ENCODE measurements at places on chromosomes 4 and X.

DNA sequence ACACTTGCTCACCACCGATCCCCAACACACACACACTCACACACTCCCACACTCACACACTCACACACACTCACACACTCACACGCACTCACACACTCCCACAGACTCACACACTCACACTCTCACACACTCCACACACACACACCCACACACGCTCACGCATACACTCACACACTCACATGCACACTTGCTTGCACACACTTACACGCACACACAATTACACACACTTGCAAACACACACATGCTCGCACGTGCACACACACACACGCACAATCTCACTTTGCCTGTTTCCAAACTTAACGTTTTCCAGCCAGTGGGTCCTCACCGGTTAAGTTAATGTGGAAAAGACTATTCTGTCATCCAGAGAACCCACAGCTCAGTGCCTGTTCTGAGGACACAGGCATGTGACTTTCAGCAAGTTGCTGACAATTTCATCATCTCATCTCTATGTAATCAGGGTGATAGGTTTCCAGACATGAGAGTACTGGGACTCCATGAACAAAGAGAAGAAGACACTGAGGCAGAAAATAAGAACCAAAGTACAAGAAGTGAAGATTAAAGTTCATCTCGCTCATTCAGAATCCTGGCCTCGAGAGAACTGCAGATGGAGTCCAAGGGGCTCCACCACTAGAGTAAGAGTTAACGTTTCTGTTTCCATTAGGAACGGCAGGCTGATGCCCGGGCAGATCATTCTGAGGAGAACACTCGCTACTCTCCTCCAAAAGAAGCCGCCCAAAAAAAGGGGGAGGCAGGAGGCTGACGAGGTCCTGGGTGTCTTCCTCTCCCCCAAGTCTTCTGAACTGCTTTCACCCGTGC lies 153.2 kb upstream of the FRG1 start:
- no peak overlapping the region for H3K4me3 ChIP-seq
- H3K27me3 ChIP-seq: no peaks in the 10 kb centered on the region
- no peak for DNase-seq
- no peaks in the 10 kb centered on the region for H3K36me3 ChIP-seq

DNA sequence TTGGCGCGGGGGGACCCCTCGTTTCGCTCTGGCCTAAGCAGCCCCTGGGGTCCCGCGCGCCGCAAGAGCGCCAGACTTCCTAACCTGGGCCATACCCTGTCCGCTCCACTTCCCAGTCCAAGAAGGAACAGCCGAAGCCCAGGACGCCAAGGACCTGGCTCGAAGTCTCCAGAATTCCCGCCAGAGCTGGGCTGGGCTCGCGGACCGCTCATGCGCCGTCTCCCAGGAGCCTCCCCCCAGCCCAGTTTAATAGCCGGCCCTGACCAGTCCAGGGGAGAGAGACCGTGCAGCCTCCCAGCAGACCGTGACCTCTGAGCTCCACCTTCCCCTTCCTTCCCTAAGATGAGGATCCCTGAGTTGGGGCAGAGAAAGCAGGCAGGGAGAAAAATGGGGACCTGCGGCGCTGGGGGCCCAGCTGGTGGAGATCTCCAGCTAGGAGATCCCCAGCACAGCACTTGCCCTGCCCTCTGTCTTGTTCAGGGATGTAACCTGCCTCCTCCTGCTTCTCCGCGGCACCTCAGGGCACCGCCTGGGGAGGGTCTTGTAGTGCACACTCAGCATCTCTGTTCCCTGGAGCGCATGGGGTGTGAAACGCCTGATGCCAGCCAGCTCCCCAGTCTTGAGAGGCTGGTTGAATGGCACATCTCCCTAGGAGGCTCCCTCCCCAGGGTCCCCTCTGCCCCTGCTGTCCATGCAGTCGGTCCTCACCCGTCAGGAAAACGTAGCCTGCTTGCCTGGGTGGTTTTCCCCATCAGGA lies 1.2 kb upstream of the LETM1 start:
- DNase-seq: no peak
- peak overlapping the region; percentile 47 for H3K27ac ChIP-seq
- H3K4me1 ChIP-seq: peaks cover 20% of the 10 kb centered on the region
- H3K4me3 ChIP-seq: peak overlapping the region; percentile 65

- H3K4me3 ChIP-seq: no peak overlapping the region
- no peak for DNase-seq
- no peaks in the 10 kb centered on the region for H3K27me3 ChIP-seq
These were observed 53.5 kb downstream of the TBC1D14 start for GRCh38 chr4:6963139-6963611.

DNA sequence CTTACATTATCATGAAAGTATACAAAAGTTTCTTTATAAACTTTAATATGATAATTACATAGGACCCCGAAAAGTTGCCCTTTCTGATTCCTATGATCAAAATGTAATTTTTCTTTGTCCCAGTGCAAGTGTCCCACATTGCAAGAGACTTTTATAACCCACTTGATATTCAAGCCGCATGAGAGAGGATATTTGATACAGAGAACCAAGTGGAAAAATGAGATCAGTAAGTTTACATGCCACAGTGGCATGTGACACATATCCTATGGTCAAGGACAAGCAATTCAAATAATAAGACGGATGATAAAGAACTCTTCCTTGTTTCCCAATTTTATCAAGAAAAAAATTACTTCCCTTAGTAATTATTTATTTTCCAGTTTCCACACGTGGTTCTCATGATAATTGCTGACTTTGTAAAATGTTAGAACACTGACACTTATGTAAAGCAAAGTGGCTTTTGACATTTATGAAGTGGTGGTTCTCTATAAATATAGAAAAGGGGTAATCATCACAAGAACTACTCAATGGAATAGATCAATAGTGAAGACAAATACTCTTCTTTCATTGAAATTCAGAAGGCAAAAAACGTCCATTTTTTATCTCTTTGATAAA lies 273.7 kb upstream of the NOCT start:
- no peak overlapping the region for H3K27ac ChIP-seq
- H3K27me3 ChIP-seq: no peaks in the 10 kb centered on the region
- no peak for DNase-seq
- no peaks in the 10 kb centered on the region for H3K36me3 ChIP-seq
- H3K4me3 ChIP-seq: no peak overlapping the region

- no peak overlapping the region for H3K4me3 ChIP-seq
- H3K27me3 ChIP-seq: no peaks in the 10 kb centered on the region
- H3K36me3 ChIP-seq: no peaks in the 10 kb centered on the region
- no peaks in the 10 kb centered on the region for H3K4me1 ChIP-seq
- no peak overlapping the region for H3K27ac ChIP-seq
These were observed 28.6 kb downstream of the RNF175 start for GRCh38 chr4:153731239-153731638.

DNA sequence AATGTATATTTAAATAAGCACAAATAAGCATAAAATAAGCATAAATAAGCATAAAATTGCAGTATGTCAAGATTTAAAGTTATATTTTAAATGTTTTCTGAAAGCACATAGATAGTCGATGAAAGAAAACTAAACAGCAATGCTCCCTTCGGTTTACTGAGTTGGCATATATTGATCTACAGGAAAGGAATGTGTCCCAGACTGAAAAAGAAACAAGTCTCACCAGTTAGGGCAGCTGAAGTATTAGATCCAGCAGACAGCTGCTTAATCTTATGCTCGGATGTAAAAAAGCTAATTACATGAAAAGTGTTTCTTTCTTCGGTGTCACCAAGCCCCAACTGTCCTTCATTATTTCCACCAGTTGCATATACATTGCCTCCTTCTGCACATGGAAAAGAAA lies 8.7 kb downstream of the RPGR start:
- H3K27ac ChIP-seq: no peak overlapping the region
- H3K4me1 ChIP-seq: no peaks in the 10 kb centered on the region
- H3K36me3 ChIP-seq: no peaks in the 10 kb centered on the region
- H3K4me3 ChIP-seq: no peak overlapping the region
- no peaks in the 10 kb centered on the region for H3K27me3 ChIP-seq

GRCh38 chr4:106773076-106773905 lies 262.8 kb downstream of the DKK2 start:
- no peak overlapping the region for H3K27ac ChIP-seq
- no peak for DNase-seq
- no peaks in the 10 kb centered on the region for H3K4me1 ChIP-seq

DNA sequence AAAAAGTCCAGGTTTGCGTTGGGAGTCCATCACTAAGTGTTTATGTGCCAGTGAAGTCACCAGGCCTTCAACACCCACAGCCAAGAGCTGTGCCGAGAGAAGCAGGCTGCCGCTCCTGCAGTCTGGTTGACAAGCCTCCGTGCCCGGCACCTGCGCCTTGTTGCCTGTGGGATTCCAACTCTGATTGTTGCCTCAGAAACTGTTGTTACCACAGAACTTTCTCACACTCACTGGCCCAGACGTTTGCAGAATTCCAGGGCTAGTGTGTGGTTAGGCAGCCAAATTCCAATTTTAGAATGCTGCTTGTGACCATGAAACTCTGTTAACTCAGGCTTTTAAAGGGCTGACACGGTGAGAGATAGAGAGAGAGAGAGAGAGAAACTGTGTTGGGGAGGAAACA lies 119.5 kb upstream of the LIMCH1 start:
- H3K4me3 ChIP-seq: no peak overlapping the region
- H3K4me1 ChIP-seq: no peaks in the 10 kb centered on the region
- no peak overlapping the region for H3K27ac ChIP-seq
- no peaks in the 10 kb centered on the region for H3K27me3 ChIP-seq
- no peaks in the 10 kb centered on the region for H3K36me3 ChIP-seq

DNA sequence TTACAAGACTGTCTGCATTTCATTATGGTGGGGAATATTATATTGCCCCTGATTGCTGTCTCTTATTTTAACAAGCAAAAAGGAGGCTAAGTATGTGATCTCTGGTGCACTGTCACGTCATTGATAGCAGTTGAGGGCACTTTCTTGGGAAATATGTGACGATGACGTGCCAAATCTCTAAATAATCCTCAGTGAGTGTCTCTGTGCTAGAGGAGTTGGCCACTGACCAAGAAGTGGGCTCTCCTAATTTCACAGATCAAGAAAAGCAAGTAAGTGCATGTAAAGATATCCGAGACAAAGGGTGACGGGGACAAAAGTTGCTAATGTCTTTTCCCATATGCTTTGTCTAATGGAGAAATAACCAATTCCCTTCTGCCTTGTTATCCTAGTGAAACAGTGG lies 487.4 kb upstream of the TENM3 start:
- H3K27ac ChIP-seq: no peak overlapping the region
- H3K4me1 ChIP-seq: no peaks in the 10 kb centered on the region
- no peak for DNase-seq
- no peaks in the 10 kb centered on the region for H3K27me3 ChIP-seq

- DNase-seq: no peak
- H3K36me3 ChIP-seq: no peaks in the 10 kb centered on the region
- no peak overlapping the region for H3K4me3 ChIP-seq
- H3K27ac ChIP-seq: no peak overlapping the region
These were observed 237.8 kb upstream of the PGRMC2 start for GRCh38 chr4:128525387-128525786.

DNA sequence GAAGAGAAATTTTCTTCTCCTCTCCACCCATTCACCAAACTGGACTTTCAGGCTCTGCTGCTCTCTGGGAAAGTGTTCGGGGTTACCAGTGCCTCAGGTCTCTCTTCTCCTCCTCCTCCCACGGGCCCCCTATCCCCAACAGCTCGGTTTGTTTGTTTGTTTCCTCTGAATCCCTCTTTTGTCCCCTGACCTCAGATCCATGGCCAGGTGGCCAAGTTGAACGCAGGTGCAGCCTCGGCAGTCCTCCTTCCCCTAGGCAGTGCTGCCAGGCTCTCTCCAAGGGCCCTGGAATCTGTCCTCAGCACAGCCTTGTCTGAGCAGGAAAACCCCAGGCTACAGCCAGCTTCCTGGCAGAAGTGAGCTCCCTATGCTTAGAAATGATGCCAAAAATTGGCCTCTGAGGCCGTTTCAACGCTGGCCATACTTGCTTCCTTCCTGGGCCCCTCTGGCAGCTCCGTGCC lies 60.0 kb downstream of the FHDC1 start:
- no peak overlapping the region for H3K4me3 ChIP-seq
- no peaks in the 10 kb centered on the region for H3K4me1 ChIP-seq
- H3K36me3 ChIP-seq: no peaks in the 10 kb centered on the region
- no peak for DNase-seq
- no peaks in the 10 kb centered on the region for H3K27me3 ChIP-seq

DNA sequence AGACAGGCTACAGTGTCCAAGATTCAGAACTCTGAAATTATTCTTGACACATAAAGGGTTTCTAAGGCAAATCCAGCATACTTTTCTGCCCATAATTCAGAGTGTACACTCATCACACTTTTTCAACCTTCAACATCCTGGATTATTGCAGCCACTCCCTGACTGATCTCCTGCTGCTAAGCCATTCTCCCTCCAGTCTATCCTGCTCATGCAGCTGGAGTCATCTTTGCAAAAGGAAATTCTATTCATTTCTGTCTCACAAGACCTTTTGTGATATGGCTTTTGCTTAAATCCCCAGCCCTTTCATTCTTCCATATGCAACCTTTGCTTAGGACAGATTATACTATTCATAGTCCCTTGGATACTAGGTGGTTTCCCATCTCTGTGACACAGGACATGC lies 236.1 kb upstream of the LDB2 start:
- no peaks in the 10 kb centered on the region for H3K36me3 ChIP-seq
- H3K27ac ChIP-seq: no peak overlapping the region
- H3K4me3 ChIP-seq: no peak overlapping the region
- H3K27me3 ChIP-seq: no peaks in the 10 kb centered on the region
- DNase-seq: no peak

- no peak overlapping the region for H3K4me3 ChIP-seq
- DNase-seq: no peak
- no peaks in the 10 kb centered on the region for H3K27me3 ChIP-seq
- H3K27ac ChIP-seq: no peak overlapping the region
- no peaks in the 10 kb centered on the region for H3K36me3 ChIP-seq
- no peaks in the 10 kb centered on the region for H3K4me1 ChIP-seq
These were observed 1608.7 kb downstream of the STIM2 start for GRCh38 chr4:28469387-28469786.

- no peaks in the 10 kb centered on the region for H3K27me3 ChIP-seq
- H3K27ac ChIP-seq: no peak overlapping the region
- H3K4me3 ChIP-seq: no peak overlapping the region
- H3K4me1 ChIP-seq: no peaks in the 10 kb centered on the region
These were observed 115.1 kb downstream of the HS6ST2 start for GRCh38 chrX:132843363-132843762.

- no peaks in the 10 kb centered on the region for H3K27me3 ChIP-seq
- no peaks in the 10 kb centered on the region for H3K4me1 ChIP-seq
- no peak overlapping the region for H3K27ac ChIP-seq
- H3K36me3 ChIP-seq: peaks cover 94% of the 10 kb centered on the region
- H3K4me3 ChIP-seq: no peak overlapping the region
These were observed 31.7 kb downstream of the MAN2B2 start for GRCh38 chr4:6606465-6607235.

- H3K4me1 ChIP-seq: no peaks in the 10 kb centered on the region
- H3K27ac ChIP-seq: peak within 1 kb of the TSS; percentile 66
- H3K4me3 ChIP-seq: peak within 1 kb of the TSS; percentile 56
- no peaks in the 10 kb centered on the region for H3K27me3 ChIP-seq
- peak; percentile 1 for DNase-seq
These were observed at the start of gene MID2 for GRCh38 chrX:107825698-107826237. Gene MID2 (plus strand): TSS chrX:107825866. CDS start chrX:107826427, 561 bp downstream.
